ENCODE measurements at places on chromosomes 4 and X. TPM values are rescaled to one million over a fixed set of nuclear protein-coding genes. Genes with fewer than 3 reads are reported as not detected.

GEMIN8 gene
- polyA plus RNA-seq = 20.3 TPM

ARR3 gene
- not detected for polyA plus RNA-seq

MCUB gene
- polyA plus RNA-seq = 94.2 TPM

SSX3 gene
- polyA plus RNA-seq = not detected

PCGF3 gene
- polyA plus RNA-seq = 7.5 TPM

CLGN gene
- polyA plus RNA-seq = not detected

POU4F2 gene
- not detected for polyA plus RNA-seq

PABPC5 gene
- not detected for polyA plus RNA-seq

GJB1 gene
- polyA plus RNA-seq = not detected

GPRASP1 gene
- 1.5 TPM for polyA plus RNA-seq

CXCL1 gene
- not detected for polyA plus RNA-seq

CT45A1 gene
- not detected for polyA plus RNA-seq

CXCL10 gene
- polyA plus RNA-seq = not detected

All from immature natural killer cell (primary cell).